CD4-positive, alpha-beta T cell treated with Interleukin-21 for 1 hour (primary cell): ENCODE measurements at places on chromosomes 12 and 14.

DNA sequence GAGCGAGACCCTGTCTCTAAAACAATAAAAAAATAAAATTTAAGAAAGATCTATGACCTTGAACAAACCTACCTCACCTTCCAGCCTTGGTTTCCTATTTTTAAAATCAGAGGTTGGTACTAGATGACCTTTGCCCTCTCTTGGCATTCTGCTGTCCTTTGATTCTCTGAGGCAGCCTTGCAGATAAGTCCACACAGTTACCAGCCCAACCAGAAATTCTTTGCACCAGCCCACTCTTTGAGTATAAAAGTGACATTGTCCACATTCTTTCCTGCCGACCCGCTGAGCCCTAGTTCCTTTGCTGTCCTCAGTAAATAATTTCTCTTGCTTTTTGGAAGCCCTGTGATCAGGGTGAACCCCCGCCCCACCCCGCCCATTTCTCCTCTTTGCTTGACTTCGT is 150.4 kb downstream of the PHETA1 start:
- no peak for DNase-seq

DNA sequence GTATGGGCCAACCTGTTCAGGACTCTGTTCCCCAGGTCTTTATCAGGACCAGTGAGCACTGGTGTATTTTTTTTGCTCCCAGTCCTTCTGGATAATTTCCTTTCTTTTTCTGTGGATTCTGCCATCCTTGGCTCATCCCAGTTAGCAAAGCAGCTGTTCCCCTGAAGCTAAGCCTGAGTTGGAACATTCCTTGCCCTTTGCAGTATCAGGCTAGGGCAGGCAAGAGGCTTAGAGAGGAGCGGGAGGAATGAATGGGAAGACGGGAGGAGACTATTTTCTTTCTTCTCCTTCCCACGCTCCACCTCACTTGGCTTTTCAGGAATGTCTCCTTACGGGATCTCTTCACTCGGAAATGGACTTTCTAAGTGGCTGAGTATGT is 29.2 kb downstream of the ERG28 start:
- DNase-seq, result no peak

- no peak for DNase-seq
Observed at GRCh38 chr14:60647081-60647836, 2.0 kb downstream of the SIX1 start.

GRCh38 chr12:6866920-6867412 is 365 bp upstream of the TPI1 start:
- no peak for DNase-seq

- DNase-seq, result no peak
Observed at GRCh38 chr14:91866511-91867295, 633 bp downstream of the TC2N start.

GRCh38 chr14:21860172-21860571 is 186.6 kb upstream of the OR4E1 start:
- DNase-seq, result peak; percentile 67

DNA sequence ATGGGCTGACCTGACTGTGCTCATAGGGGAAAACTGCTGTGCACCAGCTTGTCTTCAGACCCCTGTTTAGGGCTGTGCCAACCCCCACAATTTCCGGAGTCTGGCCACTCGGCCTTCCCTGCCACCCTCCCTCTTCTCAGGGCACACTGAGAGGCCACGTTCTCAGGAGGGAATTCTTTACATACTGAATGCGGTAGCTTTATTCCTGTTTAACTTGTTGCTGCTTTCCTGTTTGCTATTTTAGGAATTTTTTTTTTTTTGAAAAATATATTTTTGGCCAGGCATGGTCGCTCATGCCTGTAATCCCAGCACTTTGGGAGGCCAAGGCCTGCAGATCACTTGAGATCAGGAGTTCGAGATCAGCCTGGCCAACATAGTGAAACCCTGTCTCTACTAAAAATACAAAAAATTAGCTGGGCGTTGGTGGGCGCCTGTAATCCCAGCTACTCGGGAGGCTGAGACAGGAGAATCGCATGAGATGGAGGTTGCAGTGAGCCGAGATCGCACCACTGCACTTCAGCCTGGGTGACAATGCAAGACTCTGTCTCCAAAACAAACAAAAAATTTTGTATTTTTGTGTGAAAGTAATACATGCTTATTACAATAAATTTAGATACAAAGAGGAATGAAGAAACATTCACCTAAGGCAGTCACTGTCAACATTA is 39.5 kb downstream of the TPCN1 start:
- no peak for DNase-seq

- DNase-seq, result no peak
Observed at GRCh38 chr14:86084097-86084496, 554.2 kb downstream of the FLRT2 start.

DNA sequence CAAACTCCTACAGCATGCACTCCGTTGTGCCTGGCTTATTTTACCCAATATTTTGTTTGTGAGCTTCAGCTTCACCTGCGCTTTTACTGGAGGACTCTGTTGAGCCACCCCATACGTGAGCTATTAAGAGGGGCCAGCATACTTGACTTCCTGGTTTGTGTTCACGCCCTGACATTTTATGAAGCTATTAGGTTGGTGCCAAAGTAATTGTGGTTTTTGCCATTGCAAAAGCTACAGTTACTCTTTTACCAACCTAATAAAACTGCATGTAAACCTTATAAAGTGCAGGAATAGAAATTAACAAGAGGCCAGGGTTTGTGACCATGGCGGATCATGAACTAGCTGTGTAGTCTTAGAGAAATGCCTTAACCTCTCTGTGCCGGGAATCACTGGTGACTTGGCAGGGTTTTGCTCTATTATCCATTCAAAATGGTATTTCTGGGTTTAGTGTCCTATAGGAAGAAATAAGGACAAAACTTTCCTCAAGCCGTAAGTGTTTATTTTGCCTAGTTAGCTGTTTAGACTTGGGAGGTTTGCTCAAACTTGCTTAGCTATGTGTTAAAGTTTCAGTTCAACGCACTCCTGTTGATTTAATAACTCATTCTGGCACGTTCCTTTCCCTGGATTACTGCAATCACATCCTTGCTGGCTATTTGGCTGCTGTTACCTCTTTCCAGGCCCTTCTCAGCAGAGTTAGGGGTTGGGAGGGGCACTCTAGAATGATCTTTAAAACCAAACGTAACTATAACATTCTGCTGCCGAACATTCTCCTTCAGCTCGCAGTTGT is 1027.6 kb downstream of the BCL11B start:
- DNase-seq, result no peak

DNA sequence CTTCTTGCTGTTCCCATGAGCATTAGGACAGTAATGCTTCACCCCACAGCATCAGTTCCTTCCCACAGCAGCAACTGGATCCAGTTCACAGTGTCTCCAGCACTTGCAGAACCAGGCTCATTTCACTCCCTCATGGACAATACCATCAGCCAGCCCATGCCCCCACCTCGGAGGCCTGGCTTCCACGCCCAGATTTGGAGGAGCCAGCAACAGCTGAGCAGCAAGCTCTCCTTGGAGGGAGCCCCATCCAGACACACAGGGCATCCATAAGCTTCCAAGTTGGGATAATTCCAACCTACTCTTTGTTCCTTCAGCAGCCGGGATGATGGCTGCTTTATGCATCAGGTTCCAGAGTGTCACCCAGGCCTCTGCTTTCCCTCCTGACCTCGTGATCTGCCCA is 250.0 kb downstream of the GLT1D1 start:
- DNase-seq, result no peak

GRCh38 chr12:115710104-115710564 is 567.4 kb downstream of the MED13L start:
- DNase-seq, result no peak

DNA sequence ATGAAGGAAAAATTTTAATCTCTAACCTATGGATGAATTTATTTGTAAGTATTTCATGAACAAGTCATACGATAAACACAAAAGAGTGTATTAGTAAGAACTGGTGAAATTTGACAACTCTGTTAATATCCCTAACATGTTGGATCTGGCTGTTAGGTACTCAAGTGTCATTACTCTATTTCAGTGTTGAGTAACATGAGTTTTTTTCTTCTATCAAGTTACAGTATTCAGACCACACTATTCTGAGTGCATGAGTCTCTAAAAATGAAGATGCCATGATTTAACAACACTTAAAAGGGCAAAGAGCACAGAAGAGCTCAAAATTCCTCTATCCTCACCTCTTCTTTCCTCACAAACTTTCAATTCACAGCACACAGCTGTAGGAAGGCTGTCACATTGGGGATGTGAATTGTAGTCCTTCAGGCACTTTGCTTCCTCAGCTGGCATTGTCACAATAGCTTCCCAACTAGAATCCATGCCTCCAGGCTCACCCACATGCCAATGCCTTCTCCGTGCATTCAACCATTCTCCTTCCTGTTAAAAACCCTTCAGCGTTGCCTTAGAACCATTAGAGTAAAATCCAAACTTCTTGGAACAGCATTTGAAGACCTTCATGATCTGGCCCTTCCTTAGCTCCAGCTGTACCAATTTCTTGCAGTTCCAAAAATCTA is 73.7 kb upstream of the DBX2 start:
- no peak for DNase-seq

DNA sequence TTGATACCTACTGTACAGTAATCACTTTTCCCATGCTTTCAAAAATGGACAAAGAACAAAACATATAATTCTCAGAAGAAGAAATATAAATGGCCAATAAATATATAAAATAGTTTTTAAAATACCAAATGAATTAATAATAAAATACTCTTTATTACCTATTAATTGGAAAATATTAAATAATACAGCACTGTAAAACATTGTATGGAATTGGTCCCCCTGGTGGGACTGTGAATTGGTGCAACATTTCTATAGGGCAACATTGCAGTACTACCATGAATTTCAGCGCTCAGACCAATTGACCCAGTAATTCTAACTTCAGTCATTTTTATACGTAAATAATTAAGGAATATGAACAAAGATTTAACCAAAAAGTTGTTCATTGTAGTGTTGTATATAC is 162.6 kb downstream of the PELI2 start:
- no peak for DNase-seq

GRCh38 chr12:58455136-58455535 is 465.2 kb downstream of the LRIG3 start:
- no peak for DNase-seq

- DNase-seq, result no peak
Observed at GRCh38 chr14:22850944-22851764, 14.8 kb downstream of the MMP14 start.
